ENCODE measurements at places on chromosomes 13 and 19. TPM values are rescaled to one million over a fixed set of nuclear protein-coding genes. Genes with fewer than 3 reads are reported as not detected.

DNA sequence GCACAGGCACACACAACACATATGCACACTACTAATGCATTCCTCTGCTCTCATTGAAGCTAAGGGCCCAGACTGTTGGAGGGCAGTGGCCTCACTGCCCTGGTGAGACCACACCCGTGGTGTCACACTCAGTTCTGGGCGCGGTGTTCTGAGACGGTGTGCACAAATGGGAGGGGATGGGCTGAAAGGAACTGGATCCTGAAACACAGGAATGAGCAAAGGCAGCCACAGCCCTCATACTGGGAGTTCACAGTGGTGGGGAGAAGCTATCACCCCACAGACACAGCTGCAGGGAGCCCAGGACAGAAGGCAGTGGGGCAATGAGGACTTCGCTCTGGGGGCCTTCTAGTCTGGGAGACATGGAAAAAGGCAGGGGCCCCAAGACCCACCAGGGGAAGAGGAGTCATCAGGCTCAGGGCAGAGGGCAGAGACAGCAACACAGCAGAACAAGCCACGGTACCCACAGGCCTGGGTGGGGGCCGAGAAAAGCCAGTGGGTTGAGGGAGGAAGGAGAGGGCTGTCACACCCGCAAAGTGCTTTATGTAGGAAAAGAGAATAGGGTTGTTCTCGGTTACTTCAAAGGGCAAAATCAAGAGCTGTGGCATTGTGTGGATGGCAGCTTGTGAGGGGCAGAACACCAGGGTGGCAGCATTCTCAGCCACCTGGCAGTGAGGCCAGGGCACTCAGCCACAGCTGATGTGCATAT lies 75.4 kb upstream of the GPR183 start:
- DNase-seq: peak; percentile 68

GRCh38 chr19:23801803-23802202 lies 43.1 kb upstream of the ZNF681 start:
- no peak for DNase-seq

Gene BICRA
- 12.0 TPM for total RNA-seq

GRCh38 chr13:30037766-30038165 lies 187.3 kb upstream of the UBL3 start:
- no peak for DNase-seq

GRCh38 chr13:98473135-98473787 lies 103.6 kb downstream of the STK24 start:
- no peak for DNase-seq

DNA sequence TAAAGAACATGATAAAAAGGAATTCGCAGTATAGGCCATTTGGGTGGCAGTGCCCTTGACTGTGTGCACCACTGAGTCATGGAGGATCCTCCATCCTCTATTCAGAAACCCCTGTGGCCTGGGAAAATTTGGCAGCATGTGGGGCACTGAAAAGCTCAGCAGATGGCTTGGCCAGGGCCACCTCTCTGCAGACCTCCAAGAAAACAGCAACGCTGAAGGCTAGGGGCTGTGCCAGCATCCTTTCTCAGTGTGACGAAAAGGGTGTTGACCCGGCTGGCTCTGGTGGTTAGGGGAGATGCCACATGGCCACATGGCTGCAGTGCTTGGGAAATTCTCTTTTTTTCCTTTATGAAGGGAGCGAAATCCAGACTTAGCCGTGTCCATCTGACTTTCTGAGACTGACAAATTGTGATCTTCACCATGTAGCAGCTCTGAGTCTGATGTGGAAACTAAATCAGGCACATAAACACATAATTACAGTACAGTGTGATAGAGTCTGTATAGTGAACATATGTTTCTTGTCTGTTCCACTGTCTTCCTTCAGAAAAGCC lies 178.0 kb downstream of the KCTD12 start:
- DNase-seq: no peak

GRCh38 chr19:13843104-13843921 lies 33.6 kb upstream of the NANOS3 start:
- no peak for DNase-seq

GRCh38 chr19:56085571-56086275 lies 35.4 kb downstream of the ZNF787 start:
- DNase-seq: peak; percentile 73

DNA sequence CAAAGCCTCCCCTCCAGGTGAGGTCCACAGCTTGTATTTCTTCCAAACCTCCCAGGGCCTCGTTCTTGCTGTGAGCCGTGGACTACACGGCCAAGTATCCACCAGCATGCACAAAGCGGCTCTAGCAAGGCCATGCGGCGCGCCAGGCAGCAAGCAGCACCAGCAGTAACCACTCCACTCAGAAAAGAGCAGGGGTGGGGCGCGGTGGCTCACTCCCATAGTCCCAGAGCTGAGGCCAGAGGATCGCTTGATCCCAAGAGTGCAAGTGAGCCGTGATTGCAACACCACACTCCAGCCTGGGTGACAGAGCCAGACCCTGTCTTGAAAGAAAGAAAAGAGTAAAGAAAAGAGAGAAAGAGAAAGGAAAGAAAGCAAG lies 4.7 kb downstream of the CCDC8 start:
- peak; percentile 89 for DNase-seq

DNA sequence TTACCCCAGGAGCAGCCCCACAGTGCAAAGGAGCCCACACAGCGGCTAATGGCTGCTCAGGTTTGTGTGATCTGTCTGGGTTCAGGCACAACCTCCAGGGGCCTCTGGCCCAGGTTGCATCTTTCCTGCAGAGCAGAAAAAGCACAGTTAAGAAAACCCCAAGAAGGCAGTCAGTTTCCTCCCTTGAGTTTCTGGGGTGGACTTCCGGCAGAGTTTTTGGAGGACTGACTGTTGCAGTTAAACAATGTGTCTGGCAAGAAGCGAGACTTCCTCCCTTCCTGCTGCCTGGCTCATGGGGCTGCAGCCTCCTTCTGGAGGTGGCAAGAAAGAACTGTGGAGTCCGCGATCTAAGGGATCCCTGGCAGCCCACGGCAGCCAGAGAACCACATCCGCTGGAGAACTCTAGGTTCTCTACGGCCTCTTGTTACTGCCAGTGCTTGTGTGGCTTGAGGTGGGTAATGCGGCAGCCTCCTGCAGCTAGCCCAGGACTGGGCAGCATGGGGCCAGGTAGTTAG lies 114.4 kb downstream of the ZDHHC20 start:
- DNase-seq: no peak

Gene TRAPPC2B
- total RNA-seq: 9.2 TPM

GRCh38 chr13:26658448-26659385 lies 101.2 kb downstream of the WASF3 start:
- DNase-seq: no peak

- no peak for DNase-seq
Observed at GRCh38 chr13:104318121-104318520, 1251.9 kb upstream of the SLC10A2 start.

- DNase-seq: no peak
Observed at GRCh38 chr13:68185444-68186141, 955.5 kb upstream of the PCDH9 start.

DNA sequence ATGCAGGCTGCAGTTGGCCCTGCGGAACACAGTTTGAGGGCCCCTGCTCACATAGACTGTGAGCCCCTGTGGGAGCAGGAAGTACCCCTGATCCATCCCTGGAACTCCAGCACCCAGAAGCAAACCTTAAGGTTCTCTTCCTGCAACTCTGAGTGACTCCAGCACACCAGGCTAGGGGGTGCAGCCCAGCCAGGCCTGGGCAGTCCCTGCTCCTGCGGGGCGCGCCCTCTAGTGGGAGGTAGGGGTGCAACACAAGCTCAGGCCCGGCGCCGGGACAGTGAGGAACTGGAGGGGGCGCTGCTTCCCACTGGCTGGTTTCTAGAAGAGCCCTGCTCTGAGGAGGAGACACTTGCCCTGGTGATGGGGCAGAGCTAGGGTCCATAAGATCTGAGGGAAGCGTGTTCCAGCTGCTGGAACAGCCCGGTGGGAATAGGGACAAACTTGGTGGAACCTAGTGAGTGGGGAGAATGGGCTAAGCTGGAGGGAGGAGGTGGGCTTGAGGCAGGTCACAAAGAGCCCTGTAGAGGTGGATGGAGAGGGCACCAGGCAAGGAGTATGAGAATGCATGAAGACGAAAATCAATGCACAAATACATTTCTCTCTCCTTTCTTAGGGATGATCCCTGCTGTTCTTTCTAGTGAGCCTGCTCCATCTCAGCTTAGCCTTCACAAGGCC lies 5.0 kb downstream of the ZSCAN5A start:
- DNase-seq: peak; percentile 86

GRCh38 chr13:108734676-108735075 lies 105.3 kb downstream of the MYO16 start:
- DNase-seq: no peak

Gene ZNF555
- 5.1 TPM for total RNA-seq

- DNase-seq: peak; percentile 62
Observed at GRCh38 chr19:58351990-58352755, 1.1 kb downstream of the A1BG start.

DNA sequence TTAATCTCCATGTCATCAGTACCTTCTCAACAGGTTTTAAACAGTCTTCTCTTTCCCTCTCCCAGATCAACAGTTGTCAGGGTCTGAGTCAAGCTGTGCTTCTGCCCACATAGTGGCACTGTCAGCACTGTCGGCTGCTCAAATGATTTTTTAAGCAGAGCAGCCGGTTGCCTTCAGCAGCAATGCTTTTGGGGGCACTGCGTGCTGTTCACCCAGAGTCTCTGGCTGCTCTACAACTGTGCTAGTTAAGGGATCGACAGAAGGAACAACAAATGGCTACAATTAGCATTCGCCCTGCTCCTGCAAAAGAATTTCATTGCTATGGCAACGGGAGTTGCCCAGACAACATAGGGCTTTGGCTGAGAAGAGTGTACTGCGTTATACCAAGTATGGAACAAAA lies 412.9 kb downstream of the DIAPH3 start:
- no peak for DNase-seq

DNA sequence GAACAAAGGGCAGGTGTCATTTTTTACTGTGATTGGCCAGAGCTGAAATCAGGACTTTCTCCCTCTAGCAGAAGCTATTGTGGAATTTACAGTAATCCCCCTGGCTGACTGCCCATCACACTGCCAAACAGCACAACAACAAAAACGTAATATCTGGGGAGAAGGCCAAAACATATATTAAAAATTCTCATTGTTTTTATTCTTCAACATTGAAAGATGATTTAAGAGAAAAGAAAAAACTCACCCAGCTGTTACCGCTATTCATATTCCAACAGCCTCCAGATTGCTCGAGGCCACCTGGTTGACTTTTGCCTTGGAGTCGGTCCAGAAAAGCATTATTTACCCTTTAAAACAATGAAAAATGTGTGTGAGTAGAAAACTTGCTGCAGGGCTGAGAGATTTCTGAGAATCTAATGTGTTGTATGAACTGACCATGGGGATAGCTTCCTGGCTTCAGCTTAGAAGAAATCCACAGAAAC lies 97.2 kb downstream of the EPSTI1 start:
- no peak for DNase-seq

DNA sequence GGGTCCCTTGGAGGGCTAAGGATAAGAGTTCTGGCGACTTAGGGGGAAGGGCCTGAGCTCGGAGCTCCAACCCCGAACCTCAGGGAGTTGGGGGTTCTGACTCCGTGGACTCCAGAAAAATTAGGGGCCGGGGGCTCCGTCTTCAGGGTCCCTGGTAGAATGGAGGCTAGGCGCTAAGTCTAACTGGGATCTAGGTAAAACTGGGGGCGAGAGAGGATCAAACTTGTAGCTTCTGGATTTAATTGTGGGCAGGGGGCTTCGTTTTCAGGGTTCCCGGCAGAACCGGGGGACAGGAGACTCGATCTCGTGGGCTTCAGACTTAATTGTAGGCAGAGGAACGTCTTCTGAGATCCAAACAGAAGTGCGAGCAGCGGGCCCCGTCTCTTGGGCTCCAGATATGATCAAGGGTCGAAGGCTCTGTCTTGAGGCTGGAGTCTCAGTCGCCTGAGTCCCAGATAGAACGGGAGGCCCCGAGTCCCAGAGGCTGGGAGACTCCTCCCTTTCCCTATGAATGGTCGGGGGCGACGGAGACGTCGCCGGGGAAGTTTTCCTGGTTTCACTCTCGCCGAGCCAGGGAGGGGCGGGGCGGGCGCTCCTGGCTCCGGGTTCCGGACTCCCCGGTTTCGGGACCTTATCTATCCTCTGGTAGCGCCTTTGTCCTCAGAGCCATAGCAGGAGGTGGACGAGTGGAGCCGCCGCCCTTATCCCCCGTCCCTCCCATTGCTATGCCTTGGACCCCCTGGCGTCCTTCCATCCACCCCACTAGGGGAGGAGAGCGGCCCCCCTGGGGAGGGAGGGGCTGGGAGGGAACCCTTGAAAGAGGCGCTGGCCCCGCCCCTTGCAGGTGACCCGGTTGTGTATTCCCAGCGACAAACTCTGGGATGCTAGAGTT lies 1.3 kb downstream of the NECTIN2 start:
- DNase-seq: peak; percentile 91

Gene ZNF99
- total RNA-seq: 0.32 TPM

DNA sequence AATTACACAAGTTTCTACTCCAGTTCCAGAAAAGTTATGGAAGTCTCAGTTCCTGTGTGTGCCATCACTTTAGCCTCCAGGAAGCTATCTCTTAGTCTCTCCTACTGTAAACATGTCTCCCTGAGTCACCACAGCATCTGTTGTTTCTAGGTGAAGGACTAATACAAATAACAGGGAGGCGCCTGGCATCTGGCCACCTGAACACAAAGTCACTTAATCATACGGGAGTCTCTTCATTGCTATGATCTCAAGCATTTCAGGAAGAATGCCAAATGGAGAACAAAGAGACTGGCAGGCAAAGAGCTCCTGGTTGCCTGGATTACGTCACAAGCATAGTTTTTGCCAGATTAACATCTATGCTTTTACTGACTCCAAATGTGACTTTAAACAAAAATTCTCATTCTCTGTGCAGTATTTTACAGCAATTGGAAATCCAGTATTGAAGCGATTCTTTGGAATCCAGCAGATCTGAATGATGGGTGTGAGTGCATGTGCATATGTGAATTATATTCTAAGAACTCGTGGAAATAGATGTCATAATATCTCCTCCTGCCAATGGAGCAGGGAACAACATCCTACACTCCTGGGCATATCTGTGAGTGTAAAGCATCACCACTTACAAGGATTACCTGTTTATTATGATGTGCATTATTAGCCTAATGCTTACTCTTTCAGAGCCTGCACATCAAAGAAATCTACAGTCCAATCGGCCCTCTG lies 572.8 kb downstream of the PCDH9 start:
- DNase-seq: peak; percentile 78

Gene CEACAM21
- total RNA-seq: 2.5 TPM

DNA sequence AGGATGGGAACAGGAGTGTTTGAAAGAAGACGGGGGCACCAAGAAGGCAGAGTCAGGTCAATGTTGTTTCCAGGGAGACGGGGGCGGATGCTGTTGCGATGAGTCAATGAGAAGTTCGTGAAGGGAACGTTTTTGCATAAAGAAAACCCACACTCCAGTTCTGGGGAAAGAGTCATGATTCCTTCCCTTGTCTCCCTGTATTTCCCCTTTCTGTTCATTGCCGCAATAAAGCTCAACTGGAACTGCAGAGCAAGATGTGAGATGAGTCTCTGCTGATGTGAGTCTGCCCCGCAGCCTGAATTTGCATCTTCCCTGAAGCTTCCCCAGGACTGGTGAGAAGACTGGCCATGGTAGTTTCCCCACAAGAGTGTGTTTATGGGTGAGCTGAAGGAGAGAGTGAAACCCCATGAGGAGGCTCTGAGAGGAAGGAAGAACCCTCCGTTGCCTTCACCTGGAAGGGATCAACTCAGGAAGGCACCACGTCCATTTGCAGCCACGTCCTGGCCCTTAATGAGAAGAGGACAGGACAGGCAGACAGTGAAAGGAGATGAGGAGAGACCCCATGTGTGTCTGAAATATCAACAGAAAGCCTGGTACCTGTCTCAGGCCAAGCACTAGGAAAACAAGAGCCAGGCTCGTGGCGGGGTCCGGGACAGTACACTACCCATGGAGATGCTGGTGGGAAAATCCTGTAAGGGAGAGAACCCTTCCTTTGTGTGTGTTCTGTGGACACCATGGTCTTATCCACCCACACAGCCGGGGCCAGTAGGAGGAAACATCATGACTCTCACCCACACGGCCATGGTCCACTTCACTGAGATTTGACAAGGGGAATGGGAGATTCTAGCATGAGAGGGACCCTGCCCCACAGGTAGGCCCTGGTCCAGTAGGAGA lies 13.7 kb downstream of the LILRA1 start:
- peak; percentile 75 for DNase-seq
